B cell (primary cell): ENCODE measurements at places on chromosomes 11 and 22. TPM values are rescaled to one million over a fixed set of nuclear protein-coding genes. Genes with fewer than 3 reads are reported as not detected.

F2 gene
- polyA plus RNA-seq, result not detected in 2 replicates

P4HA3 gene
- not detected in 2 replicates for polyA plus RNA-seq

OR51B4 gene
- polyA plus RNA-seq, result 0.21 TPM in 1 of 2 replicates, not detected in the other

KREMEN1 gene
- 0.01 TPM in 1 of 2 replicates, not detected in the other for polyA plus RNA-seq

DNA sequence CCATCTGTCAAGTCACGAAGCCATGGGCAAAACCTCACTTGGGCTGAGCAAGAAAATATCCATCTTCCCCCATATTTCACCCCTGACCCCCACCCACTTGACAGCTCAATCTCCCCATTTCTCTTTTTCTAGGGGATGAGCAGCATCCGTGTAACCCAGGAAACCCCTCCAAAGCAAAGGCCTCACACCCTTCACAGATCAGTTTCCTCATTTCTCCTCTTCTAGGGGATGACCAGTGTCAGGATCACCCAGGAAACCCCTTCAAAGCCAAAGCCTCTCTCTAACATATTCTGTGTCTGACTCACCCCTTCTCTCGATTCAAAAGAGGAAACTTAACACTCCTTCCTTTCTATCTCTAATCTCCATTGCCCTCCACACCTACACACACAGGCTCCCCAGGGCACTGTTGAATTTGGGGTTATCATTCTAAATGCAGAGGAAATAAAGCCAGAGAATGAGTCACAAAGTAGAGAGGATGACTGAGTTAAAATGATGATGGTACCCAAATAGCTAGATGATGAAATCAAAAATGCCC lies 439.7 kb downstream of the BUD13 start:
- no peak for DNase-seq
